ENCODE measurements at places on chromosomes 13 and 19.
A peak's percentile ranks its signal among the peaks of the same experiment; 100 is the strongest.

GRCh38 chr13:43804461-43805070 is 17.8 kb upstream of the ENOX1 start:
- DNase-seq = peak; percentile 89

DNA sequence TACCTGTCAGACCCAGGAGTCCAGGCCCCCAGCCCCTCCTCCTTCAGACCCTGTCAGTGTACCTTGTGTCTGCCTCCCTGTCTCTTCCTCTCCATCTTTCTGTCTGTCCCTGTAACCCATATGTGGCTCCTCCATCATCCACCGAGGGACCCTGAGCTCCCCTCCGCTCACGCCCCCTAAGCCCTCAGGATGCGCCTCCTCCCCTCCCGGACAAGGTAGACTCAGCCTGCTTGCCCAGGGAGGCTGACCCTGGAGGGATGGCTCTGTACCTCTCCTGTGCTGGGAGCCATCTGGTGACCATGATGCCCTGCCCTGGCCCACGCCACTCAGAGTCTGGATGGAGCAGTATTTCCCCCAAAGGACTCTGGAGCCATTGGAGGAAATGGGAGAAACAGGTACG is 1.0 kb upstream of the CAPN12 start:
- DNase-seq = no peak

- DNase-seq = no peak
Measured at GRCh38 chr13:63460462-63461090, 2044.9 kb upstream of the PCDH20 start.

GRCh38 chr19:18128044-18128443 is 24.9 kb upstream of the PIK3R2 start:
- no peak for DNase-seq

DNA sequence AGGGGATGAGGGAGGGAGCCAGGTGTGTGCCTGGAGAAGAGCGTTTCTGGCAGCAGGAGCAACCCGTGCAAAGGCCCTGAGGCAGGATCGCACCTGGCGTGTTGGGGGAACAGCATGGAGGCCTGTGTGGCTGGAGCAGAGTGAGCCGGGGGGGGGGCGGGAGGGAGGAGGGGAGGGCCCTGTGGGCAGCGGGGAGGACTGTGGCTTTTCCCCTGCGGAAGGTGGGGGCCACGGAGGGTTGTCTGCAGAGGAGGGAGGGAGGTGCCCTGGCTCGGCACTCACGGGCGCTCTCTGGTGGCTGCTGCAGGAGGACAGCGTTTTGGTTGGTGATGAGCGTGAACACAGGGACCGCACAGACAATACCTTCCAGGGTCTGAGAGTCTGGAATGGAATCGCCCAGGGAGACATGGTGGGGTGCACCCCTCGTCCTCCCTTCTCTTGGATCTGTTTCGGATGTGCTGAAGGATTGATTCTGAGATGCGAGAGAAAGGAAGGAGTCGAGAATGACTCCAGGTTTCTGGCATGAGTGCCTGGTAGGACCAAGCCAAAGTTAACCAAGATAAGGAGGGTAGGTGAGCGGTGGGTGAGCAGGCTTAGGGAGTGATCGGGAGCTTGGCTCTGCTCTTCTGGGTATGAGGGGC is 6.5 kb downstream of the RAB11B start:
- no peak for DNase-seq

DNA sequence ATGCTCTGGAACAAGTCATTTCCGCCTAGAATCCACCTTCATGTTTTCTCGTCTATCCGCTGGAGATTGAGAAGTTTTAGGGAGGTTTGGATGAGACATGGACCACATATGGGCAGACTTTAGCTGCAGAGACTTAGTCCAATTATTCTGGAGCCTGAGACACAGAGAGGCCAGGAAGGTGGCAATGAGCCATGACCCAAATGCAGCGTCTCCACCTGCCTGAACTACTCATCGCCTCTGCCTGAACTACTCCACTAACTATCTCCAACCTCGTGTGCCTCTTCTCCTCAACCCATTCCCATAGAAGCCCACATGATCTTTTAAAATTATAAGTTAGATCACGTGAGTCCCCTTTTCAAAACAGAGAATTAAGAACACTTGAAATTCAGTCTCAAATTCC is 5.6 kb downstream of the PLEKHA4 start:
- no peak for DNase-seq

DNA sequence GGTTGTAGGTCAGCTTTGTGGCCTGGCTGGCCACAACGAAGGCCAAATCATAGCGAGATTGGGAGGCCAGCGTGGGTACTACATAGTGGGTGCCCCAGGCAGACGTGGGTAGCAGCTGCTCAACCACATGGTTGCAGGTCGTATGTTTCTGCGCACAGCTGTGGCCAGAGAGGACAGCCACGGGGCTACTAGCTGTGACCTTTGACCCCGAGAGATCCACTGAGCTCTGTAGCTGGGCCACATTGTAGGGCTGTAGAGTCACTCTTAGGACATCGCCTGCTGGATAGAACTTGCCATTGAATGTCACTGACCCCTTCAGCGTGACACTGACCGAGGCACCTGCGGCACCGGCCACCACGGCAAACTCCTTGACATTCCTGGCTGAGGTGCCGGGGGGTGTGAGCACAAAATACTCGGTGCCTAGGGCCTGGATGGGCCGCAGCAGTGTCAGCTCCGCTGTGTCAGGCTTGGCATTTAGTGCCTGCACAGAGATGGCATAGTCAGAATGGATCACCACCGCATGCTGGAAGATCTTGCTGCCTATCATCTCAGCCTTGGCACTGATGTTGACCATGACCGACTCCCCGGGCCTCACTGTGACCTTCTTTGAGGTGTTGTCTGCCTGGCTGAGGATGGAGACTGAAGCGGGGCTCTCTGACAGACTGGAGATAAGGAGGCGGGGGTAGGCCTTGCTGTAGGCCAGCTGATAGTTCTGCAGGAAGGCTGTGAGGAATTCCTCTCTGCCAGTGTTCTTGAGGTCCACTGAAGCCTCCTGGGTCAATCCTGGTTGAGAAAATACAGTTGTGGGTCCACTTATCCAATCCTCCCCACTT is 6.7 kb downstream of the FCGBP start:
- DNase-seq = no peak

DNA sequence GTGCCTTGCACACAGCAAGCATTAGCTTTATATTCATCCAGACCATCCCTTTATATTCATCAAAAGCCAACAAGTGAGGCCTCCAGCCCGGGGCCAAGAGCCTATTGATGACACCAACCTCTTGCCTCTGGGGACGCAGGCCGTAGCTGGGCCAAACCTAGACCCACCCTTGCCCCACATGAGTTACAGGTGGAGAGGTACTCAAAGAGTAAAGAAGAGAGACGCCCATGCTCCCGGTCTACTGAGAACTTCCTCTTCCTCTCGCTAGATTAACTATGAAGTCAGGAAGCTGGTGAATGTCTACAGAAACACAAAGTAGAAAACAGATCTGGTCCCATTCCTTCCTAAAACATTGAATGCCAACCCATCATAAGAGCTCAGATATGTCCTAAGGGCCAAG is 3.8 kb upstream of the MLNR start:
- no peak for DNase-seq

- DNase-seq = no peak
Measured at GRCh38 chr19:8481616-8482015, 20.8 kb downstream of the PRAM1 start.

GRCh38 chr13:45933203-45933908 is 81.8 kb upstream of the SIAH3 start:
- no peak for DNase-seq

- DNase-seq = no peak
Measured at GRCh38 chr19:51250786-51251467, at the start of gene SIGLECL1. SIGLECL1 (plus strand) TSS chr19:51251080; CDS start chr19:51264073, 12,993 bp downstream.

DNA sequence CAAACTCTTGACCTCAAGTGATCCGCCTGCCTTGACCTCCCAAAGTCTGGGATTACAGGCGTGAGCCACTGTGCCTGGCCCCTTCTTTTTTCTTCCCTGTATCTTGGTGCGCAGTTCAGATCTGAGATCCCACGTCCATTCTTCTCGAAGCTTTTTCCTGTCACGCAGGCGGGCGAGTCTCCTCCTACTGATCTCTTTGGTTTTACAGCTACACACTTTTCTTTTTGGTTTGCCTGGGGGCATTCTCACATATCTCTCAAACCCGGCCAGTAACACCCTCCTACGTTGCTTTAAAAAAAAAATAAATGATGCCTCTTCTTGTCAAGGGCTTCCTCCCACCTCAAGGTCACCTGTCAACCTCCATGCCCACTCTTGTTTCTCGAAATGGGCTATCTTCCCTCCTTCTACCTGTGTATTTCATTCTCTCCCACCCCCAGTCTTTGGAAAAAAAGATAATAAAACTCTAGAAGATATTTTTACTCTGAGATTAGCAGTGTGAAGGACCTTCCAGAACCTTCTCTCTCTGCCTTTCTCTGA is 12.1 kb downstream of the TMPRSS9 start:
- DNase-seq = no peak

GRCh38 chr19:2334986-2335846 is 6.7 kb downstream of the SPPL2B start:
- DNase-seq = no peak

DNA sequence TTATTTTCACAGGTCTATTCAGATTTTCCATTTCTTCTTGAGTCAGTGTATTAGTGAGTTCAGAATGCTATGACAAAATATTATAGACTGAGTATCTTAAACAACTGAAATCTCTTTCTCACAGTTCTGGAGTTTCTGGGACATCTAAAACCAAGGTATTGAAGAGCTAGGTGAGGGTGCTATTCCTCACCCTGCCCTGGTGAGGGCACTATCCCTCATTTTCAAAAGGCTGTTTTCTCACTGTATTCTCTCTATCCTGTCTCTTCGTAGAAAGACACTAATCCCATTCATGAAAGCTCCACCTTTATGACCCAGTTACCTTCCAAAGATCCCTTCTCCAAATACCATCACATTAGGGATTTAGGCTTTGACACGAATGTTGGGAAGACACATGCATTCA is 1617.1 kb downstream of the PCDH9 start:
- no peak for DNase-seq

GRCh38 chr13:113401452-113402415 is 37.8 kb upstream of the GRTP1 start:
- DNase-seq = no peak

DNA sequence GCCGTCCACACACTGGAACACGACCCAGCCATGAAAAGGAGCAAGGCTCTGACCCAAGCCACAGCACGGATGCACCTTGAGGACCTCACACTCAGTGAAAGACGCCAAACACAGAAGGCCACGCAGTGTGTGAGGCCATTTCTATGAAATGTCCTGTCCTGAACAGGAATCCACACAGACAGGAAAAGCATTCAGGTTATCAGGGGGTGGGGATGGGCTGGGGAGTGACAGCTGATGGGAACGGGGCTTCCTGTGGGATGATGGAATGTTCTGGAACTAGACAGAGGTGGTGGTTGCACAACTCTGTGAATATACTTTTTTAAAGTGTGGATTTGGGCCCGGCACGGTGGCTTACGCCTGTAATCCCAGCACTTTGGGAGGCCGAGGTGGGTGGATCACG is 30.6 kb downstream of the GPX4 start:
- no peak for DNase-seq

DNA sequence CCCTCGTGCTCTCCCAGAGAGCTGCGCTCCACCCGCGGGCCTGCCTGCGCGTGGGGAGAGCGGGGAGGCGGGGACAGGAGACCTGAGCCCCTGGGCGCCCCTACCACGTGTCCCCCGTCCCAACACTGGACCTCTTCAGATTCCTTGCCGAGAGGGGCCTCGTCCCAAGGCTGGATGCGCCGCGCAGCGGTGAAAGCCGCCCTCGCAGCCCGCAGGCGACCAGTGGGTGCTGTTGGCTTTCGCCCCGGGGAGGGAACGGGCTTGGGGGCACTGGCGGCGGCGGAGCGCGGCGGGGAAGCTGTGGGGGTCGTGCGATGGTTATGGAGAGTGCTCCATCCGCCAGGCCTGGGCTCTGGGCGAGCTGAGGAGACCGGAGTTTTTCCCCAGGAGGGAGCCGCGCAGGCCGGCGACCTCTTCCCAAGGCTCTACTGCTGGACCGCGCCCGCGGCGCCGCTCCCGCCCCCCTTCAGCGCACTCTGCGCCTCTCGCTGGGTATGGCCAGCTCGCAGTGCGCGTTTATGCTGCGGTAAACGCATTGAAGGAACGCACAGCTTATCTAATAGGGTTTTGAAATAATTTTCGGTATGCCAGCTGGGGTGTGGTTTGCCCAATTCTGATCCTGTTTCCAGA is 17.2 kb upstream of the RNF17 start:
- DNase-seq = no peak

GRCh38 chr19:48926909-48927308 is 6.6 kb upstream of the DHDH start:
- DNase-seq = peak; percentile 19

DNA sequence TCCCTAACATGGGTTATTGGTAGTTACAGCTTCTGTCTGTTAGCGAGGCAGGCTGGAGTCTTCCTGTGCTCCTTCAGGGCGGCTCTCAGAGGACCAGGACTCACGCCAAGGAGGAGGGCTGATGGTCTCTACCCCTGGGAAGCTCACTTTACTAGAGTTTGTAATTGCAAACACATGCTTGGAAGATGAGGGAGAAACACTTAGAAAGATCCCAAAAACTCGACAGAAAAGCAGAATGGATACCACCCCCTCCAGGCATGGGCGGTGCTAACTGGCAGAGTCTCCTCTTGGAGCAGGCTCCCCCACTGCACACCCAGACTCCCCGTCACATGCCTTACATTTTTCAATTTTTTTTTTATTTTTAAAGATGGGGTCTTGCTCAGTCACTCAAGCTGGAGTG is 62.0 kb downstream of the PARP4 start:
- DNase-seq = no peak

GRCh38 chr19:7729211-7729610 is 2.7 kb downstream of the CLEC4G start:
- no peak for DNase-seq

- no peak for DNase-seq
Measured at GRCh38 chr19:30062065-30062906, 120.2 kb downstream of the URI1 start.

DNA sequence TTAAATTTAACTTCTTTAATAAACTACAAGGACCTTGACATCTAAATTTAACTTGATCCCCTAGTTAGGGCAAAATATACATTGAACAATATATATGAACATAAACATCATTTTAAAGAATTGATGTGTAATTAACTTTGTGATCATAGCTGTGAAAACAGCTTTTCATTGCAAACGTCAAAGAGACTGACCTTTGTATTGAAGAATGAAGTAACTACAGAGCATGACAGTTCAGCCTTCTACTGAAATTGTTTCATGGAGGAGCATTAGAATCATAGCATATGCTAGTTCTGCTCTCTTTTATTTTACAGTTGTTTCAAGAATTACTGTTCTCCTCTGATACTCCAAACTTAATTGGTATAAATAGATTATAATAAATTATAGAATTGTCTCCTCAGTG is 123.4 kb upstream of the PRR20A start:
- no peak for DNase-seq

- DNase-seq = no peak
Measured at GRCh38 chr19:20470345-20471135, 95.0 kb downstream of the ZNF737 start.

GRCh38 chr19:48819366-48819816 is 8.6 kb upstream of the BCAT2 start:
- DNase-seq = peak; percentile 46

GRCh38 chr19:32067685-32068084 is 277.7 kb upstream of the ZNF507 start:
- DNase-seq = no peak
